ENCODE measurements at places on chromosomes 4 and X.

DNA sequence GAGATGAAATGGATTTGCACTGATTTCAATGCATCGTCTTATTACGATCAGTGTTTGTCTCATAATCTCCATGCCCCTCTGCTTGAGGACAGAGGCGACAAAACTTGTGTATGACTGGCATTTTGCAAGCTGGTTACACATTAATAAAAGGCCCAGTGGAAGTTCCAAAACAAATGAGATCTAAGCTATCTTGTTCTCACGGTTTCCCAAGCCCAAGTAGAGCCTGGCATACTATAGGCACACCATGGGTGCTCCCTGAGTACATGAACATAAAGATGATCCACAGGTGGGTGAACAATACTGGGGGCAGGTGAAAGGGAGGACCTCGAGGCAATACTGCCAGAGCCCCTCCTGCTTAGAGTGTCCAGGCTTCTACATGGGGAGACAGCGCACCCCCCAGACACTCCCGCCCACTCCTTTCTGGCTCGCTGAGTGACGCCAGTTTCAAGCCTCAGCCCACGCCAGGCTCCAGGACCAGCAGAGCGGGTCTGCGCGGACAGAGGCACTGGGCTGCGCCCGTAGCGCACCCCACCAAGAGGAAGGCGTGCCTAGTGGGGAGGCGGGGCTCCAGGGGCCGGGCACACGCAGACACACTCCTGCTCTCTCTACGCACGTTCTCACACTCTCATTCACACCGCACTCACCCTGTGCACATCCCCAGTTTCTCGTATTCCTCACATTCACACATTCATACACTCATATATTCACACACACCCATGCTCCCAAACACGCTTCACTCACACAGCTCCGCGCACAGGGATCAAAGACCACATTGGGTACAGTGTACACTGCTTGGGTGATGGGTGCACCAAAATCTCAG, 8.9 kb upstream of the GSX2 start:
- DNase-seq, result no peak

- DNase-seq, result no peak
These were observed 5.4 kb downstream of the PNMA6E start for GRCh38 chrX:153395613-153396319.

- DNase-seq, result no peak
These were observed 51.3 kb downstream of the DTHD1 start for GRCh38 chr4:36332782-36333131.

DNA sequence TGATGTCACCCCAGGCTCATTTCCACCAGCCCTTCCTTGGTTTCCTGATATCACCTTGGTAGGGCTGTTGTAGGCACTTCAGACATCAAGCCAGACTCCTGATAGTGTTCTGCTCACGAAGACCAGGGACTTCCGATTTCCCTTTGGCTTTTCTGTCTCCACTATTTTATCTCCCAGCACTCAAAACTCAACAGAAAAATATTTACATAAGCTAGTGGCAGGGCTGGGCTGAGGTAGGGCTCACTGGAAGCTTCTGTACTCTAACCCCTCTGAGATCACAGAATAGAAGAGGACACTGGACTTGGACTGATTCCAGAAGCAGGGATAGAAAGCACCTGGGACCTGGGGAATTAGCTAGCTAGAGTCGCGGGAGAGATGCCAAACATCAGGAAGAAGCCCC, 34.4 kb upstream of the EFNB1 start:
- DNase-seq, result no peak

DNA sequence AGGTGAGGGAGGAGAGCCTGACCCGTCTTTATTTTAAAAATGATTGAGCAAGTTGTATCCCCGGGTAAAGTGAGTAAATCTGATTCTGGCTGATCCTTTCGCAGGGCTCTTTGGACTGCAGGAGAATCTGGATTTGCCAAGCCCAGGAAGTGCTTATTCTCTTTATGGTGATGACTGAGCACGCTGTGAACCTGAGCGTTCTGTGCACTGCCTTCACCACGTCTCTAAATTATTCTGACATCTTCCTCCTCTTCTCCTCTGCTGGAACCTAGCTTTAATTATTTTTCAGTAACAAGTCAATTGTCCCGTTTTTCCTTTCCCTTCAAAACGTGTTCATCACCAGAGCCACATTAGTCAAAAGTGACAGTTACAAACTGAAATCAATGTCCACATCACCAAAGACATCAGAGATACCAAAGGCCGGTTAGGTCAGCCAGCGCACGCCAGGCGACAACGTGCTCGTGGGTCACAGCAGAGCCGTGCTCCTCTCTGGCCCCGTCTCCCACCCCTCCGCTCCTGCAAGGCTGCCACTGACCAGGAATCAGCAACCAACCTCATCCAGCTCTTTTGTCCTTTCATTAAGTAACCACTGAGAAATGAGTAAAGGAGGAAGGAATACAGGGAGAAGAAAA, 74.3 kb downstream of the DCTD start:
- no peak for DNase-seq

DNA sequence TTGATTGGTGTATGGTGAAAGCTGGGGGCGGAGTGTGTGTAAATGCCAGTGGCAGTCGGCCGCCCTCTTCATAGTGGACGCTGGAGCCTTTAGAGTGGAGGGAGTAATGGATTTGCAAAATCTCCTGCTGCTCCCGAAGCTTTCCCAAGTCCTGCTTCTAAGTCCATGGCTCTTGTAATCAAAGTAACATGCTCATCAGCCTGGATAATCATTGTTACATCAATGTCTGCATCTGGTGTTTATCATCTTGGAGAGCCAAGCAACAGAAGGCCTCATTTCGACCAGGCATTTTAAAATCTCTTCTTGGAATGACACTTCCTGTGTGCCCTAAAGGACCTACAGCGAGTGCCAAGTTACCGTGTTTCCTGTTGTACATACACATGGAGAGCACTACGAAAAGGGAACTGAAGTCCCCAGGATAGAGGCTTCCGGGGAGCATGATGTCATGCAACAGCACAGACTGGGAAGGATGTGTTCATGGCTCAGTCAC, 32.2 kb downstream of the UNC5C start:
- no peak for DNase-seq

DNA sequence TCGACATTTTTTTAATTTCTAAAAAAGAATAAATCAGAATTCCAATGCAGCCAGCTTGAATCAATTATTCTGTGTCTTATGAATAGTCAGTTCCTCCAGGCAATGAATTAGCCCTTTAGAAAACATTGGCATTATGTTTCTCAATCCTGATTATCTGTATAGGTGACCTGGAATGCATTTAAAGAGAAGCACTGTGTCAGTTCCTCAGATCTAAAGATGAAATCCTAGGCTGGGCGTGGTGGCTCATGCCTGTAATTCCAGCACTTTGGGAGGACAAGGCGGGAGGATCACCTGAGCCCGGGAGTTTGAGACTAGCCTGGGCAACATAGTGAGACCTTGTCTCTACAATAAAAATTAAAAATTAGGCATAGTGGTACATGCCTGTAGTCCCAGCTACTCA, 43.5 kb downstream of the MND1 start:
- DNase-seq, result no peak

DNA sequence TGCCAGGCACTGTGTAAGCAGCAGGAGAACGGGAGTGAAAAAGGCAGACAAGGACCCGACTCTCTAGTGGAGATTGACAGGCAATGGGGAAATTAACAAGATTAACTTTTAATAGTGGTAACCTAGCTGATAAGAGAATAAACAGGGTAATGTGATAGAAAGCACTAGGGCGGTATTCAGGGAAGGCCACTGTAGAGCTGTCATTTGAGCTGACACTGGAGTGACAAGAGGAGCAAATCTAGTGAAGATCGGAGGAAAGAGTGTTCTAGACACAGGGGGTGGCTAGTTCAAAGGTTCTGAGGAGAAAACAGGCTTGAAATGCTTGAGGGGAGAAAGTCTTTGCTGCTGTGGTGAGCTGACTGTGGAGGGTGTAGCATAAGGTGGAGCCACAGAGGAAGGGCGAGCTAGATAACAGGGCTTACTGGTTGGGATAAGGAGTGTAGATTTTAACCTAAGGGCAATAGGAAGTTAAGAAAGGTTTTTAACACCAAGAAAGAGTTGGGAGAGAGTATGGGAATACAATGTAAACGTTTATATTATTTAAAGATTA, 122.8 kb downstream of the SLC10A7 start:
- DNase-seq, result no peak

- DNase-seq, result no peak
These were observed at the start of gene HOPX for GRCh38 chr4:56681158-56681852. Gene HOPX (minus strand): TSS chr4:56681296. CDS start chr4:56657816, 23,480 bp downstream.

- no peak for DNase-seq
These were observed 192.4 kb downstream of the FAT4 start for GRCh38 chr4:125507141-125507540.

DNA sequence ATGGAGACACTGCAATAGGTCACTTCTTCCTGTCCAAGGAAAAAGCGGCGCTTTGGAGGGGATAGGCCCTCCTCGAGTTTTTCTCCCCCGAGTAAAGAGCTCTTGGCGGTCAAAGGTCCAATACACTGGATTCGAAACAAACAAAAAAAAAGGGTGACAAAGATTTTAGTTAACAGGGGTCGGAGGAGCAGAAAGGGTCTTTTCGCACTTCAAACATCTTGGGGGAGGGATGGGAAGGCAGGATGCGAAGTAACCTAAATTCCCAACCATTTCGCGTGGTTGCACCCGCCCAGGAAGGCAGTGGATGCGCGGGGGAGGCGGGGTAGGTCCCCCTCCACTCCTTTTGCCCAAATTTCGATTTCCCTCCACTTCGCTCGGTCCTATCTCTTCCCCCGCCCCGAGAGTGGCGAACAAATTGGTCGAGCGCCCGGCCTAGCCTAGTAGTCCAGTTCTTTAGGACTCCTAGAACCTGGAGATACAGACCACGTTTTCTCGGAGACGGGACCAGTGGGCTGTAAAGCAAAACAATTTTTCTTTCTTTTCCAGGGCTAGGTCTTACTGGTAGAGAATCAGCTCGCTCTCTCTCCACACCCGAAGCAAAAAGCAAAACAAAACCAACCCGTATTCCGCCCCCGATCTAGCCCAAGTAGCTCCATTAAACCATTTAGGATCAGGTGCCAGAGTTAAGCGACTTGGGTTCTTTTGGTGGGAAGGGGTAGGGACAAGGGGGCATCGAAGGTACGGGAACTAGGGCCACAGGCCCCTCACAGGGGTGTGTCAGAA, 2.0 kb upstream of the STAG2 start:
- no peak for DNase-seq

DNA sequence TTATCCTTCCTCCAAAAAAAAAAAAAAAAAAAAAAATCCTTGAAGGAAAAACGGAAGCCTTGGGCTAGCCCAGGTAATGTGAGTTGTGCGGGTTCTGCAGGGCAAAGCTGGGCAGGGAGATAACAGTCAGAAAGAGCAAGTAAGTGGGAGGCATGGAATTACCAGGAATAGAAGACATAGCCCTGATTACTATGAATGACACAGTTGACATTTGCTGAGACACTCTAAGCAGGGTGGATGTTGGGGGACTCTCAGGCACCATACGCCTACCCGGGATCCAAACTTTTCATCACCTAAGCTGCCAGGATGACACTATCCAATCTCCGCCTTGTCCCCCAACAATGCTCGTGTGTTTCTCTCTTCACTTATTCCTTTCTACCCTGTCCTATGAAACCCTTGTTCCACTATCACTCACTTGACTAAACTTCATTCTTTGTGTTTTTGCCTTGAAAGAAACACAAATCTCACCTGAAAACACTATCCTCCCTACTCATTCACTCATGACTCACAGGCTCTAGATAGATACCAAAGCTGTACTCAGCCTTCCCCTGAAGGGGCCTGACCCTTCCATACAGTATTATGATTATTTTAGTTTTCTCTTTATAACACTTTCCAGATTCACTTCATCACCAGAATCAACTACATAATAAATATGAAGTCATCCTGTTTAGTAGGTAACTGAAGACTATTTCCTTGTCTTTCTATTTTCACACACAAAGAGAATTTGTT, 158.4 kb downstream of the INPP4B start:
- no peak for DNase-seq

GRCh38 chr4:187550256-187550950, 445.2 kb upstream of the ZFP42 start:
- DNase-seq, result no peak

DNA sequence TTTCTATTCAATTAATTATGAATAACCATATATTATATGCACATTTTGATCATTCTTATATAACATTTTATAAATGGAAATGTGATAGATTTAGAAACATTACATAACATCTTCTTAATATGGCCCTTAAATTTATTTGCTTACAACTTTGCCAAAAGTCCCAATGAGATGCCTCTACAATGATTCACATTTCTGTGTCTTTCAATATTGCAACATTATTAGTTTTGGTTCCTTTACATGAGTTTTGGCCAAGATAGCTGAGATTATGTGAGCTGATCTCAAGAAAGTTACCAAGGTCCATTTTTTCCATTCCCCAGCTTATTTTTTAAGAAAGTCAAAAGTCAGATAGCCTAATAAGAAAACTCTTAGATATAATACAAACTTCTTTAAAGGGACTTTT, 361.2 kb downstream of the PCDH7 start:
- no peak for DNase-seq

DNA sequence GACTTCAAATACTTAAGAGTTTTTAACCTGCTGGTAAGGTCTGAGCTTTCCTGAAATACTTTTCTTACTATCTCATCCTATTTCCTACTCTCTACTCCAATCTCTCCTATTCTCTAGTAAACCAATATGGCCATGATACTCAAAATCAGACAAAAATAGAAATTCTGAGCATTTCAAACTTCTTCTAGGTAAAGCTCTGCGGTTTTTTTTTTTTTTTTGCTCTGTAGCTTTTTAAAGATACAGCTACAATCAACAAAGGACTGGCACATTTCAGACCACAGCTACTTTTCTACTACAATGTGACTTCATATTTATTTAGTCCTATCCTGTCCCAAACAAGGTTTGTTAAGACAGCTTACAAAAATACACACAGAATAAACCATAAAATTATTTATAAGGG, 31.1 kb downstream of the MAML3 start:
- DNase-seq, result no peak

DNA sequence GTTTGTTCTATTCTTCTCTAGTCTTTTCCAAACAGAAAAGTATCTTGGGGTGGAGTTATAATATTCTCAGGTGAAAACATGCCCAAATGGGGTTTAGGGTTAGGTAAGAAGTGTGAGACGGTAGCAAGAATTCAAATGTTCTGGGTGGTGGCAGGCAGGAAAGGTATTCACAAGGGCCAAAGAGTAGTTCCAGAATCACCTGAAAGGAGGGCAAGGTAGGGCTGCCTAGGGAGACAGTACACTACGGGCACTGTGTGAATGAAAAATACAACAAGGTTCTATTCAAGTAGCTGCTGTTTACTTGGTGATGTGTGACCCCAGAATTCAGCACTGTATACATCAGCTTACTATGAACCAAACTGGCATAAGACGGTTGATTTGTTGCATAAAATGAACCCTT, 51.9 kb downstream of the NR3C2 start:
- no peak for DNase-seq

All from stimulated activated CD4-positive, alpha-beta T cell treated with anti-CD3 and anti-CD28 coated beads, Interleukin-1b, Interleukin-23, amount 100 ng/mL, for 1 hour (primary cell).